ENCODE measurements at places on chromosomes 3 and 15.

- DNase-seq, result peak; percentile 85
These were observed 141.5 kb downstream of the GADL1 start for GRCh38 chr3:30752970-30753369.

GRCh38 chr15:81819924-81820635 lies 225.7 kb downstream of the MEX3B start:
- peak; percentile 10 for DNase-seq

DNA sequence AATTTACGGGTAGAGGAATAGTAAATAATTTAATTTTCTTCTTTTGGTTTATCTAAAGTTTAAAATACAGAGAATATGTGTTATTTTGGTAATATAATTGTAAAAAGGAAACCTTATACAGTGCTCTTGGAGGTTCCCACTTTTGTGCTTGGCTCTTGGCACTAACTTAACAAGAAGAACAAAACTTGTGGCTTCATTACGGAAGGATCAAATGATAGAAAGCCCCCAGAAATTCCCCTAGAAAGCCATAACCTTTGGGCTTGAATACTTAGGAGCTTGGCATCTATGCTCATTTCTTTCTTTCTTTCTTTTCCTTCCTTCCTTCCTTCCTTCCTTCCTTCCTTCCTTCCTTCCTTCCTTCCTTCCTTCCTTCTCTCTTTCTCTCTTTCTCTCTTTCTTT lies 197.5 kb downstream of the SOX2 start:
- DNase-seq, result no peak

DNA sequence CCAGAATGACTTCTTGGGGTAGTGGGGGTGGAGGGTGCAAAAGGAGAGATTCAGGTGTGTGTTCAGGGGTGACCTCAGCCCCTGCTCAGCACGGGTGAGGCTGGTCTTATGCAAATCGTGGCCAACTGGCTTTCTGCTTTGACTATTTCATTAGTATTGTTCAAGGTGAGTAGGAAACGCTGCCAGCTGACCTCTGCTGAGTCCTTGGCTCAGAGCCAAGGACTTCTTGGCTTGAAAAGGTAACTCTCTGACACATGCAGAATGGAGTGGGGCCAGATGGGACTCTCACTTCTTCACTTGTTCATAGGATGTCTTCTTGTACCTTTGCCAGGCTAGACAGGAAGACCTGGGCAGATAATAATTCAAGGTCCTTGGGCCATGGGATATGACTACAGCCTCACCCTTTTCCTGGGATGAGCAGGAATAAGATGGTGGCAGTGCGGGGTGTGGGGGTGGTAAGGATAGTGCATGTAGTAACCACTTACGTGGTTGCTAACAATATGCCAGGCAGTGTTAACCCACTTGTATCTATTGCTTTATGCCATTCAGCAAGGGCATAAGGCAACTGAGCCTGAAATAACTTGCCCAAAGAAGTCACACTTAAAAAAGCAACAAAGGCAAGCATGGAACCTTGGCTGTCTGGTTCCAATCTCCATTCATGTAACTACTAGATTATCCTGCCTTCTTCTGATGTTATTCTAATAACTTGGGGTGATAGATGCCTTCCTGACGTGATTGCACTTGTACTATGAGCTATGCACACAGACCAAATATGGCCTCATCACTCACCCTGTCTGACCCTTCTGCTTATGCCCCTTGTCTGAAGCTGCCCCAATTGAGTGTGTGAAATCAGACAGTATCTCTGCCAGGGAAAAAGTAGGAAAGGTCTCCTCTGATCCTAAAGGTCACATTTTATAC lies 193.1 kb downstream of the NR1D2 start:
- DNase-seq, result peak; percentile 64

Measured in PC-3 (cell line).